ENCODE measurements at places on chromosomes 13 and 19. TPM values are rescaled to one million over a fixed set of nuclear protein-coding genes. Genes with fewer than 3 reads are reported as not detected.

DNA sequence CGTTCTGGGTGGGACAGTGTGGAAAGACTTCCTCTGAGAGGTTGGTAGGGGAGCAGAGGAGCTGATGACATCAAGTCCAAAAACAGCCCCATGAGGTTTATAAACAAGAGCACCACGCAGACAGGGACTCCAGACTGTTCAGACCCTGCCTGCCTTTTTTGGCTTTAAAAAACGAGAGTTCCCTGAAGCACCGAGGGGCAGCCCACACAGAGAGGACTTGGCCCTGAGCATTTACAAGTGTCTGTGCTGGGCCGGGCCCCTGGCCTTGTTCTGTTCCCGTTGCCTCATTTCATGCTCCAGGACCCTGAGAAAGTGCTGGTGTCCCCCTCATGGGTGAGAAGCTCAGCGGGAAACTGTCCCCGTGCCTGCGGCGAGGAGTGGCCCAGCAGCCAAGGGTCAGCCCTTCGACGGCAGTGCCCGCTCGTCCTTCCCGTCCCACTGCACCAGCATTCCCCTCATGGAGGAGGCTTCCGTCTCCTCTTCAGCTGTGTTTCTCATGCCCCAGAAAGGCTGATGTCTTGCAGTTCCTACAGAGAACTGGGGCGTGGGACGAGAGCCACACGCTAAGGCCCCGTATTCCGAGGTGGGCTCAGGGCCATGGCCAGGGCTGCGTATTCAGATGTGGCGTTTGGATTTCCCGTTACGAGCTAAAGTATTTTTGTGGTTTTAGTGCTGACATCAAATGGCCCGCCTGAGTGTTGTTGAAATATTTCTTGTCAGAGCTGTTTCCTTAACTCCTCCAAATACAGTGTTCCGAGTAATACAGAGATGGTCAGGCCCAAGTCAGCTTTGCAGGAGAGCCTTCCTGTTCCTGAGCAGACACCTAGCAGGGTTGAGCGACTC lies 93.5 kb downstream of the ATP11A start:
- DNase-seq = no peak
- H3K27me3 ChIP-seq = no peaks in the 10 kb centered on the region
- H3K36me3 ChIP-seq = no peaks in the 10 kb centered on the region
- H3K27ac ChIP-seq = peak overlapping the region; percentile 51
- no peak overlapping the region for H3K4me3 ChIP-seq

- H3K27me3 ChIP-seq = no peaks in the 10 kb centered on the region
- H3K4me1 ChIP-seq = no peaks in the 10 kb centered on the region
- no peak for DNase-seq
- no peak overlapping the region for H3K27ac ChIP-seq
- H3K4me3 ChIP-seq = no peak overlapping the region
- no peaks in the 10 kb centered on the region for H3K36me3 ChIP-seq
Measured at GRCh38 chr19:44585371-44586133, 27.8 kb upstream of the IGSF23 start.

- H3K27ac ChIP-seq = no peak overlapping the region
- DNase-seq = no peak
- H3K4me3 ChIP-seq = no peak overlapping the region
Measured at GRCh38 chr13:102203718-102204117, 198.1 kb downstream of the FGF14 start.

- H3K27me3 ChIP-seq = no peaks in the 10 kb centered on the region
- no peaks in the 10 kb centered on the region for H3K4me1 ChIP-seq
- DNase-seq = no peak
- no peaks in the 10 kb centered on the region for H3K36me3 ChIP-seq
- no peak overlapping the region for H3K27ac ChIP-seq
Measured at GRCh38 chr19:57088133-57088532, 31.7 kb upstream of the USP29 start.

DNA sequence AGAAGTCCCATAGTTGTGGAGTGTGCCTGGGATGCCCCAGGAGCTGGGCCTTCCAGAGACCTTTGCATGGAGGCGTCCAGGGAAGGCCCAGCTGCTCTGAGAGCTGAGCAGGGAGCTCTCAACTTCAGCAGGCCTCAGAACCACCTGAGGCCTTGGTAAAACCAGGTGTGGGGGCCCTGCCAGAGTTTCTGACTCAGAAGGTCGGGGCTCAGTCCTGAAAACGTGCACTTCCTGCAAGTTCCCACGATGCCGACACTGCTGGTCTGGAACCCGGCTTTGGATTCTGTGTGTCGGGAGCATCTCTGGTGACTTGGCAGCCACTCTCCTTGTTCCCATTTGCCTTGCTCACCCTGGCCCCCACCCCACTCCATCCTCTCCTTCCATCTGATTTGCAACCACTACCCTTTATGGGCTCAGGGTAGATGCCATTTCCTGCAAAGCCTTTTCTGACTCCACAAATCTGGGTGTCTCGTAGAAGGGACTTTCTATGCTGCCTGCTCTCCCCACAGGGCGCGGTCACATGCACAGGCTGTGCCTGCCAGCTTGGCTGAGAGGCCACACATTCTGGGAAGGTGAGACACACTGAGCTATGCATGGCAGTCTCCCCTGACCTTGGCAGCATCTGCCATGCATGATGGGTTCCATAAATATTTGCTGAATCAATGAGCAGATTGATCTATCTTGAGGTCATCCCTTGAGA lies 244.7 kb downstream of the COL4A1 start:
- no peaks in the 10 kb centered on the region for H3K36me3 ChIP-seq
- no peak overlapping the region for H3K27ac ChIP-seq
- no peaks in the 10 kb centered on the region for H3K4me1 ChIP-seq
- no peaks in the 10 kb centered on the region for H3K27me3 ChIP-seq
- no peak for DNase-seq

GRCh38 chr19:55106591-55106990 lies 10.8 kb downstream of the PPP1R12C start:
- H3K4me3 ChIP-seq = no peak overlapping the region
- H3K27me3 ChIP-seq = no peaks in the 10 kb centered on the region

GRCh38 chr19:6324757-6325156 lies 8.7 kb downstream of the ACER1 start:
- no peak for DNase-seq
- no peak overlapping the region for H3K27ac ChIP-seq
- H3K36me3 ChIP-seq = no peaks in the 10 kb centered on the region
- H3K4me3 ChIP-seq = no peak overlapping the region
- no peaks in the 10 kb centered on the region for H3K27me3 ChIP-seq
- H3K4me1 ChIP-seq = no peaks in the 10 kb centered on the region

- H3K27ac ChIP-seq = peak overlapping the region; percentile 15
- peaks cover 12% of the 10 kb centered on the region for H3K4me1 ChIP-seq
- no peak overlapping the region for H3K4me3 ChIP-seq
- DNase-seq = no peak
- no peaks in the 10 kb centered on the region for H3K36me3 ChIP-seq
Measured at GRCh38 chr19:46954502-46954992, 65.1 kb upstream of the NPAS1 start.

- no peaks in the 10 kb centered on the region for H3K4me1 ChIP-seq
- no peaks in the 10 kb centered on the region for H3K36me3 ChIP-seq
- no peak overlapping the region for H3K4me3 ChIP-seq
- no peak for DNase-seq
Measured at GRCh38 chr19:29467824-29468401, 57.9 kb upstream of the VSTM2B start.

DNA sequence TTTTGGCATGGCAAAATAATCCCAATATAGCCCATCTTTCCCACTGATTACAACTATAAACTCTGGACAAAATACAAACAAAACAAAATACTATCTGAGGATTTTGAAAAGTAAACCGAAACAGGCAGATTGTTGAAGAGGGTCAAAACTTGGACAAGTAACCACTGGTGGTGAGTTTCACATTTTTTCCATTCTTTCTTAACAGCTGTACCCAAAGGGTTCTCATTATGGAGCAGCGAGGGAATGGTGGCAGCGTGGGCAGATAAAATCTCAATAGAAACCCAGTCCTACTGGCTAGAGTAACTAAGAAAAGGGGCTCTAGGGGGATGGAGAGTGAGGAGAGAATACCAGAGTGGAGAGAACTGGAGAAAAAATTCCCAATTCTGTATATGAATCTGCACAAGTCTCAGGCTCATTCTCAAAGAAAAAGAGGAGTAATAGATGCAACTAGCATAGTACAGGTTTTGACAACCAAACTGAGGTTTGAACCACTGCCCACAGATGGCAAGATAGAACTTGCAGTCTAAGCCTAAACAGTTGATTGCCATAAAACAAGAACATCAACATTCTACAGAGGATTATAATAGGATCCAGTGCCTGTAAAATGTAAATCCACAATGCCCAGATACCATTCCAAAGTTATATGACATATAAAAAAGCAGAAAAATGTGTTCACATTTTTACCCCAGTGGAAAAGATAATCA lies 284.5 kb downstream of the KCNRG start:
- H3K27me3 ChIP-seq = no peaks in the 10 kb centered on the region
- H3K4me3 ChIP-seq = no peak overlapping the region
- DNase-seq = no peak
- no peaks in the 10 kb centered on the region for H3K36me3 ChIP-seq

GRCh38 chr13:83423861-83424260 lies 458.4 kb downstream of the SLITRK1 start:
- H3K4me1 ChIP-seq = no peaks in the 10 kb centered on the region
- DNase-seq = no peak
- no peaks in the 10 kb centered on the region for H3K36me3 ChIP-seq
- H3K4me3 ChIP-seq = no peak overlapping the region
- H3K27me3 ChIP-seq = no peaks in the 10 kb centered on the region

DNA sequence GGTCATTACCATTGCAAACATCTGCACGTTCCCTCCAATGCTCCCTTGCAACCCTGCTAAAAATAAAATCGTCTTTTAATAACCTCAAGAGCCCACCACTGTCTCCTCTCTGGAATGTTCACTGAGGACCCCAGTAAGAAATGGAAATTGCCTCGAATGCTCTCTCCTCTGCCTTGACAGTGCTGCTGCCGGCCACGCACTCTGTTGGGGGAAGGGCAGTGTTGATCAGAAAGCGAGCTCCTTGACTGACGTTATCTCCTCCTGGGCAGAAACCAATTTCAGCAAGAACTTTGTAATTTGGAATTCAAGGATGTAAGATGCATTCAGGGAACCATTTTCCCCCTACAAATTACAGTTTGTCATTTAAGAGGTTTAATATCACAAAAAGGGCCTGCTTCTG lies 718.5 kb downstream of the UQCRFS1 start:
- H3K36me3 ChIP-seq = no peaks in the 10 kb centered on the region
- H3K27me3 ChIP-seq = no peaks in the 10 kb centered on the region
- no peaks in the 10 kb centered on the region for H3K4me1 ChIP-seq
- no peak for DNase-seq
- H3K4me3 ChIP-seq = no peak overlapping the region

DNA sequence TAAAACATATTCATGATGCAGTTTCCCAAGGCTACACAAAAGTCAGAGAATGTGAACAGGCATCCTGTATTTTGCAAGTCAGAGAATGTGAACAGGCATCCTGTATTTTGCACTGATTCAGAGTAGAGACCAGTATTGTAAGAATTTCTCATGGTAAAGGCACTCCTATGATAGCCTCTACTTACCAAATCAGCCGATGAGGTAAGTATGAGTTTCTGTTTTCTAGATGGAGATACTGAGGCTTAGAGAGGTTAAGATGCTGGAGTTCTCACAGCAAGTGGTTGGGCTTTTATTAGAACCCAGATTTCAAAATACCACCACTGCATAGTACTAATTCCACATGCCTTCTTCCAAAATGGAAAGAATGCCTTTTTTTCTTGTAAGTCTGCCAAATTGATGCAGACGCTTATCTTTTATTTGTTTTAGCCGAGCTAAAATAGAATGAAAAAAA lies 12.3 kb downstream of the TPT1 start:
- H3K4me3 ChIP-seq = no peak overlapping the region
- H3K4me1 ChIP-seq = peaks cover 7% of the 10 kb centered on the region
- DNase-seq = no peak

DNA sequence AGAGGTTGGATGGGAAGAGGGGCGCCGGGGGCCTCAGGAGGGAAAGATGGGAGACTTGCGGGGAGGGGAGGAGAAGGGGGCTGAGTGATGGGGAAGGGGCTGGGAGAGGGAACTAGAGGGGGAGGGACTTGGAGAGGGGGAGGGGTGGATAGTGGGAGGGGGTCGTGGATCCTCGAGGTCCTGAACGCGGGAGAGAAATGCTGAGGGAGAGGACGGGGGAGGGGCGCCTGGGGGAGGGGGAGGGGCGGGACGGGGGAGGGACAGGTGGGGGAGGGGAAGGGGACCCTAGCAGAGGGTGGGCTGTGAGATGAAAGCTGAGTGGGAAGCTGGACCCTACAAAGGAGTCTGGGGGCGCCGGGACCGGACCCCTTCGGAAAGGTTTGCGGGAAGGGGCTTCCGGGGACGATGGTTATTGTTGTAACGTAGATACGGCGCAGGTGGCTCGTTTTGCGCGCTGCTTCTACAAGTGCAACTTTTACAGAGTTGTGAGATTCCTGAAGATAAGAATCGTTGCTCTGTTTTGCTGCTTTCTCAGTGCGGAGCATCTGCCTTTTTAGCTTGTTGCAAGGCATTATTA lies 418 bp downstream of the ZNF444 start:
- H3K4me3 ChIP-seq = peak overlapping the region; percentile 80
- H3K27me3 ChIP-seq = no peaks in the 10 kb centered on the region
- H3K36me3 ChIP-seq = no peaks in the 10 kb centered on the region
- peak overlapping the region; percentile 81 for H3K27ac ChIP-seq

DNA sequence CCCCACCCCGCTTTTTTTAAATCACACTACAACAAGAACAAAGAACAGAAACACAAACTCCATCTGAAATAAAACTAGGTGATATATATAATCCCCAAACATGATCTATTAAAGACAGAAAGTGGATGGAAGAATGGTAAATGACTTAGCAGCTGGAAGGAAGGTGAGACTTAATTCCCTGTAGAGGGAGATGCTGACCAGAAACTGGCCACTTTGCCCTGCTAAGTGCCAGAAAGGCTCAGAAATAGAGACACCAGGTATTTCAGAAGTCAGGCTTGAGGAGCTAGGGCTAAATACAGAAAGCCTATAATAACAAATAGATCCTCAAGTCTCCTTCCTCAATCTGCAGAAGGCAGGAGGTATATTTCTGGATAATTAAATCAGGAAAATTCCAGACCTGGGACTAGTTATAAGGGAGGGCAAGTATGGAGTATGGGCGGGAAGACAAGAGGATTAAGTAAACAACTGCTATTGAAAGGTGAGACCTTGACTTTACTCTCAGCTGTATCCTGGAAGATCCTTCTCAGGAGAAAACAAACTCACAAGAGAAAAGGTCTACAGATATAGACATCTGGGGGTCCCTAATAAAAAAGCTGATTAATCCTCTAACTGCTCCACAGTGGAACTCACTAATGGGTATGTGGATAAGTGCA lies 32.2 kb downstream of the MTRF1 start:
- H3K4me3 ChIP-seq = no peak overlapping the region
- H3K36me3 ChIP-seq = no peaks in the 10 kb centered on the region

GRCh38 chr19:34127684-34128189 lies 44.6 kb upstream of the LSM14A start:
- DNase-seq = no peak
- H3K4me1 ChIP-seq = no peaks in the 10 kb centered on the region
- no peak overlapping the region for H3K27ac ChIP-seq
- no peak overlapping the region for H3K4me3 ChIP-seq
- no peaks in the 10 kb centered on the region for H3K27me3 ChIP-seq

Gene KLK1
- 0.43 TPM for total RNA-seq

Gene ZNF382
- 21.7 TPM for total RNA-seq

Gene OR7D4
- total RNA-seq = 0.06 TPM

Gene CYP4F2
- 3.3 TPM for total RNA-seq

Gene RFXAP
- 6.6 TPM for total RNA-seq

Gene ETV2
- total RNA-seq = 4.8 TPM

Gene WDR88
- 8.9 TPM for total RNA-seq

Gene PLIN5
- 7.4 TPM for total RNA-seq

Data from testis (tissue), 5 donors.